B cell (primary cell): ENCODE measurements at places on chromosomes 4 and X. TPM values are rescaled to one million over a fixed set of nuclear protein-coding genes. Genes with fewer than 3 reads are reported as not detected.

The HPSE gene
- 1.3 and 2.6 TPM in 2 replicates for total RNA-seq

The DHX15 gene
- 154 and 162 TPM in 2 replicates for total RNA-seq

The GAR1 gene
- 10.0 and 11.0 TPM in 2 replicates for total RNA-seq

The PCDH18 gene
- total RNA-seq, result not detected in 2 replicates

DNA sequence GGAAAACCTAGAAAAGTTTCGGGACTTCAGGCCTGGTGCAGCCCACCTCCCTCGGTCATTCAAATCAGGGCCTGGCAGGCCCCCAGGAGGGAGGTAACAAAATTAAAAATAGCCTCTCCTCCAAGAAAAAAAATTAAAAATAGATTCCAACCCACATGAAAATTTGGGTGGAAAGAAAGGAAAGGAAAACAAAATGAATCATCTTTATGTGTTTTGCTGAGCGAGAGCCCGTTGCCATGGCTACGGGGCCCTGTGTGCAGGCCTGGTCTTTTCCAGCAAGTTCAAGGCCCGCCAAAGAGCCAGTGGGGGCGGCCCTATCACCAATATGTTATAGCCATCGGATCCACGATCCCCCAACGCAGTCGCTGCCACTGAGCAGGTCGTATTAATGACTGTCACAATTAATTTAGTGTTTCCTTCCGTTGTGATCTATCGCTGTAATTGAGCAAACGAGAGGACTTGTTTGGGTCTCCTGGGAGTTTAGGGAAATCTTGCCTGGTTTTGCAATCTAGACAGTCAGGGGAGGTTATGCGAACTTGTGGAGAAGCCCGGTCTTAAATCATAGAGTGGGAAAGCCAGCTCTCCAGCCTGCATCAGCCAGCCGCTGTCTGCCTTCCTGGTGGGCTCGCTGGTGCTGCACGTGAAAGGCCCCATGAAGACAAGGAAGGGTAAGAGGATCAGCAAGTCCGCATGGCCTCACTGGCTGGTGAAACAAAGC, 452.4 kb downstream of the BCOR start:
- no peak overlapping the region for H3K4me3 ChIP-seq
- no peaks in the 10 kb centered on the region for H3K36me3 ChIP-seq
- H3K27me3 ChIP-seq, result no peaks in the 10 kb centered on the region
- H3K27ac ChIP-seq, result no peak overlapping the region
- no peak for DNase-seq
- H3K4me1 ChIP-seq, result no peaks in the 10 kb centered on the region

- H3K4me1 ChIP-seq, result peaks cover 20% of the 10 kb centered on the region
- no peaks in the 10 kb centered on the region for H3K27me3 ChIP-seq
- H3K27ac ChIP-seq, result peak overlapping the region; percentile 83
- no peak overlapping the region for H3K4me3 ChIP-seq
- peaks cover 4% of the 10 kb centered on the region for H3K36me3 ChIP-seq
- no peak for DNase-seq
Observed at GRCh38 chr4:39975488-39976089, 2.1 kb downstream of the PDS5A start.

GRCh38 chrX:150334981-150335380, 28.1 kb upstream of the MAMLD1 start:
- H3K36me3 ChIP-seq, result no peaks in the 10 kb centered on the region
- H3K27ac ChIP-seq, result no peak overlapping the region
- H3K4me1 ChIP-seq, result no peaks in the 10 kb centered on the region
- no peak overlapping the region for H3K4me3 ChIP-seq

DNA sequence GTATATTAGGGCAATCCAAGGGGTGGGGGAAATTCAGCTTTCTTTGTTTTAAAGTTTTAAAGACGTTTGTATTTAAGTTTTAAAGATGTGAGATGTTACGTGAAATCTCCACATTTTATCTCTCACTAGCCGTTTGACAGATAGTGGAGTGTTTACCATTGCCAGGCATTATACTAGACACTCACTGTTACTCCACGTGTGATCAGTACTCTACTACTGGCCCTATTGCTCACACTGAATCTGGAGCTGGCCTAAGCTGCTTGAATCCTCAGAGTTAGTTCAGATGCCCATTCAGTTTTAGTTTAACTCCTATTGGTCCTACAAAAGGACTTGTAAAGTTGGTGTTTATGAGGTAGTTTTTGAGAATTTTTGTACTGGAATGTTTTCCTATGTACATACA, 4.5 kb downstream of the ADAD1 start:
- DNase-seq, result no peak
- H3K4me1 ChIP-seq, result no peaks in the 10 kb centered on the region
- no peak overlapping the region for H3K4me3 ChIP-seq
- H3K27ac ChIP-seq, result no peak overlapping the region
- H3K36me3 ChIP-seq, result no peaks in the 10 kb centered on the region

DNA sequence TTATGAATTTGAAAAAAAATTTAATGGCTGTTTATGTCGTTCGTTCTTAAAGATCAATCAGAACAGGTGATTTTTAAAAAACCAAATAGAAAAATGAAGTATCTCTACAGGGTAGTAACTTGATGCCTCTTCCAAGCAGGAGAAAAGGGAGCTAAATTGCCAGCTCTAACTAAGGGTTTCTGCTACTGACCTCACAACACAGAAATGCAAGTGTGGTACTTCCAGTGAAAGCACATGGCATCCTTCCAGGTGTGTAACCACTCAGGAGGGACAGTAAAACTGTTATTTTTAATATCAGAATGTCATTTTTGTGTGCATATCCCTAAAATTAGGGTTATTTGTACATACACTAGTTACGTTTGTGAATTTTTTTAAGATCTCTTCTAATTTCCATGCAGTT, 116.8 kb upstream of the ZCCHC13 start:
- no peak overlapping the region for H3K27ac ChIP-seq
- DNase-seq, result no peak
- H3K4me3 ChIP-seq, result no peak overlapping the region
- H3K27me3 ChIP-seq, result no peaks in the 10 kb centered on the region

GRCh38 chr4:7823416-7823824, 116.2 kb downstream of the AFAP1 start:
- DNase-seq, result no peak
- H3K4me3 ChIP-seq, result no peak overlapping the region
- no peaks in the 10 kb centered on the region for H3K36me3 ChIP-seq
- no peaks in the 10 kb centered on the region for H3K27me3 ChIP-seq
- no peak overlapping the region for H3K27ac ChIP-seq

DNA sequence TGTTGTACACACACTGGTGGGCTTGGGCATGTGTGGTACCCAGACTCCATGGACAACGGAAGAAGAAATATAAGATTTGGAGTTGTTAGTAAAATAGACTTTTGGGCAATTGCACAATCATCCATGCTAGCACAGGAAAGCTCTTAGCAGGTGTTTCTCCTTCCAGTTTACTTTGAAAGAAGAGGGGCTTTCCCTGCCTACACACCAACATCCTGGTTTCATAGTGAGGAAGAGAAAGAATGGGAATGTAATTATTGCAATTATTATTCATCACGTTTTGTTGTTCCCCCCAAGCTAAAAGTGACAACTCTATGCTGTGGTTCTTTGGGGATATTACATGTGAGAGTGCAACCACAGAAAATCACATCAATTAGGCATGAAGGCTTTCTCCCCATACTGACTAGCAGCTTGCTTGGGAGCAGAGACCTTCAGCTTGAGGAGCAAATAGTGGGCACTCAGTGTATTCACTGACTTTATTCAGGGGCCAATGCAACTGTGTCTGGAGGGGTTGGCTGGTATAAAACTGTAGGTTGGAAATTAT, 57.2 kb upstream of the PUDP start:
- no peak overlapping the region for H3K27ac ChIP-seq
- no peaks in the 10 kb centered on the region for H3K27me3 ChIP-seq

GRCh38 chr4:38014421-38014852, 54.2 kb downstream of the PTTG2 start:
- H3K4me3 ChIP-seq, result no peak overlapping the region
- no peaks in the 10 kb centered on the region for H3K27me3 ChIP-seq

GRCh38 chr4:8534611-8535010, 45.6 kb upstream of the GPR78 start:
- DNase-seq, result no peak
- no peaks in the 10 kb centered on the region for H3K4me1 ChIP-seq
- H3K4me3 ChIP-seq, result no peak overlapping the region
- no peaks in the 10 kb centered on the region for H3K36me3 ChIP-seq
